ENCODE measurements at places on chromosomes 16 and 17.

DNA sequence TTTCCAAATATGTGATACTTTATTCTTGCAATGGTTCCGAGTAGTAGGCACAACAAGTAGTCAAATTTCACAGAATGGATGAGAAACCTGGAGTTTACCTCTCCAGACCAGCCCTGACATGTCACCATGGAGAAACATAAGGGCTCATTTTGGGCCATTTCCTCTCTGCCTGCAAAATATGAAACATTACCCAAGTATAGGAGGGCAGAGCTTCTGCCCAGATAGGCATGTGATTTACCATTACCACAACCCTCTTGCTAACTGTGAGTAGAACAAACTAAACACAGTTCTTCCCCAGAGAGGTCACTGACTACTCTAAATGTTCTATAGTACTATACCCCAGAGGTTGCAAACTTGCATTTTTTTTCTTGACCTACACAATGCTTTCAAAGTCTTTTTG, 15.7 kb upstream of the KPNB1 start:
- DNase-seq = no peak

- no peak for DNase-seq
These were observed 39.7 kb downstream of the USP10 start for GRCh38 chr16:84739349-84740124.

GRCh38 chr17:48071654-48072053, 23.5 kb downstream of the NFE2L1 start:
- no peak for DNase-seq

- DNase-seq = no peak
These were observed 10.8 kb downstream of the TAT start for GRCh38 chr16:71565812-71566700.

DNA sequence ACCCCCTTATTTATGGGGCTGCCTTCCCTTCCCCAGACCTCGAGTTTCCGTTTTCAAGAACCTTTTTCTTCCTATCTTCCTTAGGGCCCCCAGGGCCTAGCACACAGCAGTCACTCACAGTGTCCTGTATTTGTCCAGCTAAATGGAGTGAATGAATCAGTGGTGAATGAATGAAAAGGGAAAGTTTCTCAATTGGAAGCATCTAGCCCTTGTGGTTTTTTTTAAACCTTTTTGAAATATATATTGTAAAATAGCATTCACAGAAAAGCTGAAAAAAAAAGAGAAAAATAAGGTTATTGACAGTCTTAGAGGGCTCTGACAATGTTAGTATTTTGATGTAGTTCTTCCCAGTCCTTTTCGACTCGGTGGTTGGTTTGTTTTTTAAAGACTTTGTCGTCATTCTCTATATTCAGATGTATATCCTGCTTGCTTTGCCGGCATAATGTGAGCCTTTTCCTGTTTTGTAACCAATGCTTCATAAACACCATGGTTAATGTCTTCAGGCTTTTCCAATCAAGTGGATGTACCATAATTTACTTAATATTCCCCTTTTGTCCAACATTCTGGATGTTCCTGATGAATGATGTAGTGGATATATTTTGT, 45.3 kb downstream of the RAI1 start:
- DNase-seq = no peak

- DNase-seq = no peak
These were observed 22.4 kb upstream of the SEC14L1 start for GRCh38 chr17:77118251-77118928.

GRCh38 chr17:47946929-47947397, 5.6 kb downstream of the PNPO start:
- DNase-seq = peak; percentile 84

DNA sequence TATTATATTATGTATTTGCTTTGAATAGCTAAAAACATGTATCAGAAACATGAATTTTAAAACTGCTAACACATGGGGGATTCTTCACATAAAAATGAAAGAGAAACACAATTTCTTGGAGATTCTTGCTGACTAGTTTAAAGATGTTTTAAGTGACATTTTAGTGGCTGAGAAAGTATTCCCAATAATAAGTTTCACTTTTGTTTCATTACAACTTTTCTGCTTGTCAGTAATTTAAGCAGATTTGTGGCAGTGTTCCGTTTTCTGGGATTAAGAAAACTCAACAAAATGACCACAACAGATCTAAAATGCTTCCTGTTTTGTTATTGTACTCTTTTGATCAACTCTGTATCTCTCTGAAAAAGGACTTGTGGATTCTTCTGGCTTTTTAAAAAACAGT, 75.9 kb downstream of the NLK start:
- no peak for DNase-seq

Measured in NCI-H2081 treated with DMSO at 0.1 percent for 48 hours (cell line).